ENCODE measurements at places on chromosomes 13 and 19. TPM values are rescaled to one million over a fixed set of nuclear protein-coding genes. Genes with fewer than 3 reads are reported as not detected.

The RAB3D gene
- 24.0 TPM for total RNA-seq

The FCER2 gene
- 2.5 TPM for total RNA-seq

The ANKLE1 gene
- 0.49 TPM for total RNA-seq

The NLRP11 gene
- total RNA-seq: not detected

DNA sequence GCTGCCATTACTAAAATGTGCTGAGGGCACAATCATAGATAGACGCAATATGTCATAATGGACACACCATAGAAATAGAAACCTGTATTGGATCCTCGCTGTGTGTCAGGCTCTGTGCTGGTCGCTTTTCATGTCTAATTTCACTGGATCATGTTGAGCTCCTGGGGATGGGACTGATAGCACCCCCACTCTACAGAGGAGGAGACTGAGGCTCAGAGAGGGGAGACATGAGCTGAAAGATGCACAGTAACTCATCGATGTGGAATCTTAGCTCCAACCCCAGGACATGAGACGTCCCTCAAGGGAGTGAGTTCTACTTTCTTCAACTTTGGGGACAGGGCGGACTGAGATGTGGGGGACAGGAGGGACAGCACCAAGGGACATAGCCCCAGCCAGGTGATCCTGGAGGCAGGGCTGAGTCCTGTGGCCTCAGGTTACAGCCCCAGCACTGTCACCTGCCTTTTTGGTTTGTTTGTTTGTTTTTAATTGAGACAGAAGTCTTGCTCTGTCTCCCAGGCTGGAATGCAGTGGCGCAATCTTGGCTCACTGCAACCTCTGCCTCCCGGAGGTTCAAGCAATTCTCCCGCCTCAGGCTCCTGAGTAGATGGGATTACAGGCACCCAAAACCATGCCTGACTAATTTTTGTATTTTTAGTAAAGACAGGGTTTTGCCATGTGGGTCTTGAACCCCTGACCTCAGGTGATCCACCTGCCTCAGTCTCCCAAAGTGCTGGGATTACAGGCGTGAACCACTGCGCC, 6.6 kb upstream of the GIPC1 start:
- H3K4me1 ChIP-seq: peaks cover under 1% of the 10 kb centered on the region
- no peak overlapping the region for H3K4me3 ChIP-seq
- no peaks in the 10 kb centered on the region for H3K36me3 ChIP-seq
- no peak overlapping the region for H3K27ac ChIP-seq
- H3K27me3 ChIP-seq: no peaks in the 10 kb centered on the region
- no peak for DNase-seq

DNA sequence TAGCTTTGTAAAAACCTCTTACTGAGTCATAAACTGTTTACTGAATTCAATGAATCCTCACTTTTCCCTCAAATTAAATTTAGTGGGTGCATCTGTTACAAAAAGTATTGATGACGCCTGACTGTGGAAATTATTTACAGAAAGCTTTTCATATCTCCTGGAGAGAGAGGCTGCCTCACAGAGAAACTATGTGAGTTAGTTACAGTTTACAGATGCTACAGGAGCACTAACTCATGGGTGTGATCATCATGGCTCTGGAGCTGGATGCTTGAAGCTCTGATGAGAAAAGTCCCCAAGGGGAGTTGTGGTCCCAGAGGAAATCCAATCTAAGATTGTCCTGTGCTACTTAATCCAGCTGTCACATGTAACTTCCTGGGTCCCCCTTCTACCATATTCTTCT, 590.8 kb downstream of the LMO7 start:
- no peaks in the 10 kb centered on the region for H3K4me1 ChIP-seq
- no peaks in the 10 kb centered on the region for H3K36me3 ChIP-seq
- H3K27me3 ChIP-seq: no peaks in the 10 kb centered on the region
- no peak overlapping the region for H3K27ac ChIP-seq
- no peak overlapping the region for H3K4me3 ChIP-seq

DNA sequence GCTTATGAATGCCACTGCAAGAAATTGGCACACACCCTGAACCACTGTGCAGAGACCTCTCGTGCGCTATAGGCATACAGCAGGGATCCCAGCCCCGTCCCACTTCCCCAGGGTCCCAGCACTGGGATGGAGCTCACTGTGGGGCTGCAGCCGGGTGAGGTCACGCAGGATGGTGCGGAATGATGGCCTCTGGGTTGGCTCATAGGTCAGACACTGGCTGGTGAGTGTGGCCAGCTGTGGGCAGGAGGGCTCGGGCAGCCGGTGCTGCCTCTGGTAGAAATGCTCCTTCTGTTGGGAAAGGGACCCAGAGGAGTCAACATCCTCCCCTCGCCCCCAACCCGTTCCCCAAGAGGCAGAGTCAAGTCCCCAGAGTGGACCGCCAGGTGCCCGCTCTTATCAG, 17.0 kb upstream of the ICAM3 start:
- DNase-seq: no peak
- H3K27ac ChIP-seq: no peak overlapping the region
- no peaks in the 10 kb centered on the region for H3K27me3 ChIP-seq
- no peaks in the 10 kb centered on the region for H3K36me3 ChIP-seq

DNA sequence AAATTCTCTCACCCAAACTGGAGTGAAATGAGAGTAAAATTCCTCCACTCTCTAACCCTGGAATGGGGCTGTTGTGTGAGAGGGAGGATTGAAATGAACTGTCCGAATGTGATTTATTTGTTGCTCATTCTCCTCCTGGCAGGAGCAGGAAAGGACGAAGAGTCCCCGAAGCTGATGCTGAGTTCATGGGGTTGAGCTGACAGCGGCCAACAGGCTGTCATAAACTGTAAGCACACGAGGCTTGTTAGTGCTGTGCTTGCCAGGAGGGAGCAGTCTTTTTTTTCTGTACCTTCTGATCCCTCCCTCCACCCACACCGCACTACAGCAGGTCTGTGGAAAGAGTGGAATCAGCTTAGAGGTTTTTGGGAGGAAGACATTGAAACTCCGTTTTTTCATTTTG, 33.1 kb upstream of the ZNF331 start:
- H3K36me3 ChIP-seq: no peaks in the 10 kb centered on the region
- H3K4me1 ChIP-seq: no peaks in the 10 kb centered on the region
- peak overlapping the region; percentile 32 for H3K4me3 ChIP-seq
- H3K27ac ChIP-seq: peak overlapping the region; percentile 48
- DNase-seq: peak; percentile 89

DNA sequence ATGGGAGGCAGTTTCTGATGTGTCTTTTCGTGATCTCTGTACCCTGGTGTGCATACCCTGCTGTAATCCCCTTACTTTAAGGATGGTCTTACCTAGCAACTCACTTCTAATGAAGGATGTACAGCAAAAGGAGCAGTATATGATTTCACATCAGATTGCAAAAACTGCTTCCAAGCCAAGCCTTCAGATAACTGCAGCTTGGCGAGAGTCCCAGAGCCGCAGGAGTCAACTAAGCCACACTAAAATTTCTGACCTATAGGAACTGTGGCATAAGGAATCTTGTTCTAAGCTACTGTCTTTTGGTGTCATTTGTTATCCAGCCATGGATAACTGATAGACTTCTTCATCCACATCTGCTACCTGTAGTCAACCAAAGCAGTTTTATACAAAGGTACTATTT, 496.7 kb downstream of the GPC6 start:
- H3K4me3 ChIP-seq: no peak overlapping the region
- H3K4me1 ChIP-seq: no peaks in the 10 kb centered on the region
- no peaks in the 10 kb centered on the region for H3K27me3 ChIP-seq

DNA sequence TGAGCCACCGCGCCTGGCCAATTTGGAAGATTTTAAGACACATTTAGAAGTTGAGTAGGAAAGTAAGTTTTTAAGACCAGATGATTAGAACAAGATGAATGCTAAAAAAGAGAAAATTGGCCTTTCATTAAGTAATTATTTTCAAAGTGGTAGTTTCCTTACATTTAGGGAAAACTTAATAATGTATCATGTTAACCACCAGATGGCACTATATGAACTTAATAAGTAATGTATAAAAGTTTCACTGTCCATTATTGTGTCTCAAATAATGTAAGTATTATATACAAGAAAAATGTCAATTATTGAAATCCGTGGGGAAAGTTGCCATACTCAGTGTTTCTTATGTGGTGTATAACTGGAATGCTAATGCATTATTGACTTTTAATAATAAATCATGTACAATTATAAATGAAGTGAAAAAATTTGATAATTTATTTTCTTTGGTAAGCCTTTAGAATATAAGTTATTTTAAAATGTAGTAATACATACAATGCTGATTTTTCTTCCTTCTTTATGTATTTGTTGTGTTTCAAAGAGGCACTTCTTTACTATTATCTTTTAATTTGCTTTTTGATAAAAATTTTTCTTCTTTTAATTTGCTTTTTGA, 29.2 kb downstream of the COG6 start:
- no peak overlapping the region for H3K4me3 ChIP-seq
- H3K4me1 ChIP-seq: no peaks in the 10 kb centered on the region
- no peak for DNase-seq
- no peaks in the 10 kb centered on the region for H3K36me3 ChIP-seq
- no peaks in the 10 kb centered on the region for H3K27me3 ChIP-seq

- no peak overlapping the region for H3K4me3 ChIP-seq
- peaks cover 20% of the 10 kb centered on the region for H3K4me1 ChIP-seq
- H3K36me3 ChIP-seq: no peaks in the 10 kb centered on the region
- no peaks in the 10 kb centered on the region for H3K27me3 ChIP-seq
- no peak overlapping the region for H3K27ac ChIP-seq
Measured at GRCh38 chr13:50422181-50423148, 407.2 kb downstream of the KCNRG start.

- no peak for DNase-seq
- H3K4me3 ChIP-seq: no peak overlapping the region
- no peaks in the 10 kb centered on the region for H3K27me3 ChIP-seq
Measured at GRCh38 chr13:74825152-74825937, 656.6 kb downstream of the TBC1D4 start.

All from sigmoid colon (tissue), 7 donors.